ENCODE measurements at places on chromosomes 13 and 19.
A peak's percentile ranks its signal among the peaks of the same experiment; 100 is the strongest.

GRCh38 chr19:12847159-12848139 lies 9.1 kb downstream of the MAST1 start:
- peak; percentile 99 for ATAC-seq

GRCh38 chr13:95707035-95707434 lies 30.1 kb downstream of the DNAJC3 start:
- ATAC-seq: no peak

DNA sequence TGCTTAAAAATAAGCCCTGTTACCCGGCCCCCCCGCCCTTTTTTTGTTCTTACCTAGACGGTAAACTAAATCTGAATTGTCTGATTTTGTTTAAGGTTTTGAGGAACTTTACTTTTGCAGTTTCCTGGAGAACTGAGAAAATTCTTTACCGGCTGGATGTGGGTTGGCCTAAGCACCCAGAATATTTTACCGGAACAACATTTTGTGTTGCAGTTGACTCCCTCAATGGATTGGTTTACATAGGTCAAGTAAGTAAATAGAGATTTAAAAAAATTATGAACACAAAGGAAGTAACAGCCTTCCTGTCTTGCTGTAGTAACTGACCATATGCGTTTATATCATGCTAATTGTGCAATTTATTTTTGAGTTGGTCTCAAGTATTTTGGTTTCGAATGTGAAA lies 785 bp downstream of the NHLRC3 start:
- ATAC-seq: no peak

GRCh38 chr19:48137411-48137810 lies 26.8 kb upstream of the PLA2G4C start:
- ATAC-seq: no peak

GRCh38 chr13:21683034-21683733 lies 12.3 kb downstream of the FGF9 start:
- no peak for ATAC-seq

GRCh38 chr13:70708775-70709174 lies 600.5 kb upstream of the KLHL1 start:
- no peak for ATAC-seq

DNA sequence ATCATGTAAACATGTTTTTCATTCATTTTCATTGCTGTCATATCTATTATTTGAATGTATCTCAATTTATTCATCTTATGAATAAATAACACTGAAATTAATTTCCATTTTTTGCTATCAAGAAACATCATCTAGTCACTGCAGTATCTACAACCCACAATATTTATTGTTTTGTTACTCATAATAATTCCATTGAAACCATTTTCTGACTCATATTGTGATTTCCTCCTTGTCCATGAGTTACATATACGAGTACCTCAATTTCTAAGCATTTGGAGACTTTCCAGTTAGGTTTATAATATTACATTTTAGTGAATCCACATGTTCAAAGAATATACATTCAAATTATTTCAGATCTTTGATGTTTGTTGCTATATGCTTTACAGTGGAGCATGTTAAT lies 1524.0 kb downstream of the SLITRK1 start:
- ATAC-seq: no peak

GRCh38 chr13:107299717-107300116 lies 731.8 kb upstream of the ARGLU1 start:
- no peak for ATAC-seq

GRCh38 chr19:29927944-29928625 lies 14.0 kb upstream of the URI1 start:
- no peak for ATAC-seq

GRCh38 chr13:31849206-31849605 lies 109.9 kb downstream of the RXFP2 start:
- no peak for ATAC-seq

GRCh38 chr13:95343944-95344343 lies 42.7 kb upstream of the ABCC4 start:
- ATAC-seq: no peak

DNA sequence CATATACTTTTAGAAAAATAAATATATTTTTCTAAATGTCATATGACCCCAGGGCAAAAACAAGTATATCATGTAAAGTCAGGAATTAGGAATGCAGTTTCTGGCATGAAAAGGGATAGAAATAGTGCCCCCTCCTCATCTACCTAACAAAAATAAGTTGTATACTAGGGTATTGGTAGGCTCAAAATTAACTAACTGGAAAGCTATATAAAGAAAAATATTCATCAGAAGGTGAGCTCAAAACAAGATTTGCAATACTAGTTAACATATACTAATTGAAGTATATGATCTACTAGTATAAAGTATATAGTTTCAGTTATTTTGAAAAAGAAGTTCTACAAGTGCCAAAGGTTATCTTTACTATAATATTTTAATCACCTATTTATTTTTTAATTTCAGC lies 200.2 kb downstream of the GPC5 start:
- no peak for ATAC-seq

- no peak for ATAC-seq
These were observed 1378.0 kb upstream of the PCDH9 start for GRCh38 chr13:68608147-68608546.

DNA sequence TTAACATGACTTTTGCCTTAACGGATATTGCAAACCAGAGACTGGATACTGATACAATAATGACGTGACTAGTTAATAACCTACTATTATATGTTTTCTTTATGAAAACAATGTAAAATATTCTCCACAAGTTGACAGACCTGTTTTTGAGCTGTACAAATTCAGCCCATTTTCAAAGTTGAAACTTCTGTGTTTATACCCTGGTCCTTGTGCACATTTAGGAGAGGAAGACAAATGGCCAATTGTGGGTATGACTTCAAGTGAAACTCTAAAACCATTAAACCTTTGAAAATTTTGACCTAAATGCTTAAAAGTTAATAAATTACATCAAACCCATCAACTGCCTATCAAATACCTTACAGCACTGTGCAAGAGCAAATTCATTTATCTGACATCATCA lies 8.9 kb downstream of the SPRY2 start:
- no peak for ATAC-seq

- no peak for ATAC-seq
These were observed 2.8 kb upstream of the IFNL2 start for GRCh38 chr19:39265321-39265916.

- ATAC-seq: peak; percentile 37
These were observed 8.0 kb downstream of the DNASE2 start for GRCh38 chr19:12872941-12873890.

GRCh38 chr19:48739404-48740163 lies 826 bp downstream of the RASIP1 start:
- ATAC-seq: no peak

DNA sequence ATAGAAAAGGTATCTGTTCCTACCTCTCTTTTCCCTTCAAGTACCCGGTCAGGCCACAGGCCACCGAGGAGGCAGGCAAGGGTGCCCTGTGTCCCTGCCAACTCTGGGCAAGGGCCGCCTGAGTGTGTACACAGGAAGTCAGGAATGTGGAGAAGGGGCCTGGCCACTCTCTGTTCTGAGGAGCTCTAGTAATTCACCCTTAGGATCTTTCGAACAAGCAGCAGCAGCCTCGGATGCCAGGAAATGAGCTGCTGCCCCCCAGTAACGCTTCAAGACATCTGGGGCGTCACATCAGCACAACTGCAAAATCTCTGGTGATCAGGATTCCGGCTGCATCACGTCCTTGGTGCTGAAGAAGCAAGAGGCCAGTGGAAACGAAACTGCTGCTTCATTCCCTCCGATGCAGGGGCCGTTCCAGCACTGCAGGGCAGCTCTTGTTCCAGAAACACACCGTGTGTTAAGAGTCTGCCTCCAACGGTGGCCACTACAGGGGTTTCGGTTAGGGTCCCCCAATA lies 2.0 kb downstream of the RAB20 start:
- no peak for ATAC-seq

- no peak for ATAC-seq
These were observed 119.6 kb downstream of the RFC3 start for GRCh38 chr13:33937373-33938098.

- no peak for ATAC-seq
These were observed 60.8 kb downstream of the AP1M1 start for GRCh38 chr19:16258440-16258903.

GRCh38 chr19:33687481-33688170 lies 65.9 kb downstream of the CHST8 start:
- no peak for ATAC-seq

Measured in SK-N-SH treated with all-trans-retinoic acid at 6 μM for 48 hours (cell line).